ENCODE measurements at places on chromosomes 4 and X.

GRCh38 chr4:100746141-100746739, 228.4 kb upstream of the EMCN start:
- no peak for DNase-seq

GRCh38 chrX:2841537-2841936, 12.8 kb downstream of the GYG2 start:
- no peak for DNase-seq

GRCh38 chr4:124282301-124282898, 430.1 kb downstream of the ANKRD50 start:
- DNase-seq = no peak

DNA sequence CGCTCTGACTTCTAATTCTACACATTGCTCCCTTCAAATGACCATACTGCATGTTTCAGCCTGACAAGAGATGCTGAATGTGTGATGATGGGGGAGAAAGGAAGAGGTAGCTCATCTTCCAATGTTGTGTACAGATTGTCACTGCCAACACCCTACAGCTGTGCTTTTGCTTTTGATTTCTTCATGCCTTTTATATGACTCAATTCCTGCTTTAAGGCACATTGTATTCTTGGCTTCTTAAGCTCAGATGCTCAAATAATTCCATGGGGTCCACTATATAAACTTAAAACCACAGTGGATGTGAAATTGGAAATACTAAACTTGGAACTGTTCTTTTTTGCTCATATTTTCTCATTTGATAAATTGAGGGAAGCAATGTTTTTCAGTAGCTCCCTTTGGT, 183.2 kb upstream of the WDFY3 start:
- no peak for DNase-seq

- DNase-seq = no peak
Observed at GRCh38 chr4:56626963-56627362, 54.1 kb downstream of the HOPX start.

GRCh38 chrX:8033175-8033574, 106.0 kb upstream of the PNPLA4 start:
- DNase-seq = no peak

DNA sequence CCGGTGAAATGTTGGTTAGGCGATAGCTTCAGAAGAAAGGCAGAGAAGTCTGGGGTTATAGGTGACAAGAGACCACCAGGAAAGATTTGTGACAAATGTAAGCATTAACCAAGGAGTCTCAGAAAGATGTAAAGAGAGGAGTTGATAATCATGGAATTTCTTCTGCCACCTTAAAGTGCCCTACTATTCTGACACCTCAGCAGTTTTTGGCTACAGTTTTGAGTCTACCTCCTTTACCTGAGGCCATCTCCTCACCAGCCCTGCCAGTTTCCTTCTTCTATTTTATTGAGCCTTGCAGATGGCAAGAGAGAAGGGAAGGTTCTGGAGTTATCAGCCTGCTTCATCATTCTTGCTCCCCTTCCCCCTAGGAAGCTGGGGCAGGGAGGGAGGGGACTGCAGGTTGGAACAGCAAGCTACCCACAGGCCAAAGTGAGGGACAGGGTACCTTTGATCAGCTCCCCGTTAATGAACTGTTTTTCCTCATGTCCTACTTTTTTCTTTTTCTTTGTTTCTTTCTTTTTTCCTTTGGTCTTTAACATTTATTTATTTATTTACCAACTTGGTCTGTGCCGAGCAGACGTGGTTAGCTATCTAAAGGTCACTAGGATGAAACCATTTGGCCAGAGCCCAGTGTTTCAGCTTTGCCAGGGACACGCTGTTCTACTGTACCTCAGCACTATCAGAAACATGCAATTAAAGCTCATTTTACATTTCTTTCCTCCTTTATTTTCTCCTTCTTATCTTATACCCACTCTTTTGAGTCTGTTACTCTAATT, 438.7 kb upstream of the AR start:
- DNase-seq = no peak

DNA sequence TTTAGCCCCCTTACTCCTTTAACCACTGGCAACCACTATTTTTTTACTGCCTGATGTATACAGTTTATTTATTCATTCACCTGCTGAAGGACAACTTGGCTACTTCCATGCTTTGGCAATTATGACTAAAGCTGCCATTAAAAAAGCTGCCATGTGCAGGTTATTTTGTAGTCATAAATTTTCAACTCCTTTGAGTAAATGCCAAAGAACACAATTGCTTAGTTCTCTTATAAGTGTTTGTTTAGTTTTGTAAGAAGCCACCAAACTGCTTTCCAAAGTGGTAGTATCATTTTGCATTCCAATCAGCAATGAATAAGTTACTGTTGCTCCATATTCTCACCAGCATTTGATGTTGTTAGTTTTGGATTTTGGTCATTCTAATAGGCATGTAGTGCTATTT, 1831.8 kb downstream of the PCDH7 start:
- no peak for DNase-seq

GRCh38 chr4:855880-856224, 29.9 kb upstream of the CPLX1 start:
- no peak for DNase-seq

DNA sequence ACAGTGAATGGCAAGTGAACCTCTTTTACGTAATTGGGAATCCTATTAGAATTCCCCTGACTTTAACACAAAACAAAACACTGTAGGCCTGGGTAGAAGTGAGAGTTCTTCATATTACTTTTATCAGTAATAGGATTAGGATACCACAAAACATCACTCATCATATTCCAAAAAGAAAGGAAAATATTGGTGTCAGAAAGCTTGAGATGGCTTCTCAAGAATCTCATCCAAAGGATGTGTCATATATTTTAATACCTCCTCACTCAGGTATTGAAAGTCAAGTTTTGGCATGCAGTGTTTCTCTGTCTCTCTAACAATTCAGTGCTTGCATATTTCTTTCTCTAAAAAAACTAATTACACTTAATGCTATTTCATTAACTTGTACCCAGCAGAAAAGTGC, 173.2 kb downstream of the PDGFC start:
- DNase-seq = no peak

DNA sequence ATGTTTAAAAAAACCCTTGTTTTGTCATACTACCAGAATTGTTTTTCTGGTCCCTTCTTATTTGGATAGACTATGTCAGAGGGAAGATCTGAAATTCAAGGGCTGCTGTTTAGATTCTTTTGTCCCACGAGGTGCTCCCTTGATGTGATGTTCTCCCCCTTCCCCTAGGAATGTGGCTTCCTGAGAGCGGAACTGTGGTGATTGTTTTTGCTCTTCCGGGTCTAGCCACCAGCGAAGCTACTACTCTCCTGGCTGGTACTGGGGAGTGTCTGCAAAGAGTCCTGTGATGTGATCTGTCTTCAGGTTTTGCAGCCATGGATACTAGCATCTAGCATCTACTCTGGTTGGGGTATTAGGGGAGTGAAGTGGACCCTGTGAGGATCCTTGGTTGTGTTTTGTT, 271.1 kb downstream of the DCAF12L2 start:
- no peak for DNase-seq

DNA sequence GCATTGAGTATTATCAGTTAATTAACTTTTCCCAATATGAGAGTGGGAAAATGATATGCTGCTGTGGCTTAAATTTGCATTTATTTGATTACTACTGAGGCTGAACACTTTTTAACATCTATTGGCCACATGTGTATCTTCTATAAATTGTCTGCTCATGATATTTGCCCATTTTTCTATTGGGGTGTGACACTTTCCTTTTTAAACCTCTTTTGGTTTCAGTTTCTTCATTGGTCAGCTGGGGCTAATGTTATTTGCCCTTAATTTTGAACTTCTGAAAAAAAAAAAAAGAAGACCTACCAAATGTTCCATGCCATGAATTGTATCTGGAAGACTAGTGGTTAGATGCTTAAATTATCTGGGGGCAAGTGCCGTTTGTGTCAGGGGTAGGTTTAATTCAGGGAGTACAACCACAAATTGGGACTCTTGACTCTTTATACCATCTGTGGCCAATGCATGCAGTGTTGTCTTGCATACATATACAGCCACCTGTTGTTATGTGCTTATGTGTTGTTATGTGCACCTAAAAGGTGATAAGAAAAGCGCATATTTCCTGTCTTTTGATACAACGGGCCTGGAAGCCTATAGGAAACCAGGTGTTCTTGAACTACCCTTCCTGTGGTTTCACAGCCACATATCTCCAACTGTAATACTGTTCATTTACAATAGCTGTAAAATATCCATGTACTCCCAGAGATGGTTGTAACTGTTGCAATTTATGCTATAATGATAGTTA, 49.0 kb downstream of the SH2D1A start:
- DNase-seq = no peak

- DNase-seq = no peak
Observed at GRCh38 chr4:113008135-113008534, 41.3 kb upstream of the ANK2 start.

- no peak for DNase-seq
Observed at GRCh38 chrX:52265713-52266112, 81.0 kb downstream of the MAGED4 start.

GRCh38 chrX:128460835-128461234, 408.6 kb upstream of the ACTRT1 start:
- no peak for DNase-seq

DNA sequence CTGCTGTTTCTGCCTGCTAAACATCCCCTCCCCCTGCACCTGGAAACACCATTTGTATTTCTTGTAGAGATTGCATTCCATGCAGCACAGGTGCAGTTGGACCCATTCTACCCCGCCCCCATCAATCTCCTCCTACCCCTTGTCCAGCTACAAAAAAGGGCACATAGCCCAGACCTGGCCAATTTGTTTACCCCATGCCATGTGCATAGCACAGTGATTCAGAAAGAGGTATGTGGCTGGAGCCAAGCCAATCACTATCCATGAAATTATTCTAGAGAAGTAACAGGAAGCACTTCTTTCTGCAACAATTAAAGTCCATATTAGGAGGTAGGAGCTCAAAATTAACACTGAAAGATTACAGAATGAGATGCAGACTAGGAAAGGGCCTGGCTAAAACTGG, 20.2 kb upstream of the TMEM184C start:
- DNase-seq = no peak

DNA sequence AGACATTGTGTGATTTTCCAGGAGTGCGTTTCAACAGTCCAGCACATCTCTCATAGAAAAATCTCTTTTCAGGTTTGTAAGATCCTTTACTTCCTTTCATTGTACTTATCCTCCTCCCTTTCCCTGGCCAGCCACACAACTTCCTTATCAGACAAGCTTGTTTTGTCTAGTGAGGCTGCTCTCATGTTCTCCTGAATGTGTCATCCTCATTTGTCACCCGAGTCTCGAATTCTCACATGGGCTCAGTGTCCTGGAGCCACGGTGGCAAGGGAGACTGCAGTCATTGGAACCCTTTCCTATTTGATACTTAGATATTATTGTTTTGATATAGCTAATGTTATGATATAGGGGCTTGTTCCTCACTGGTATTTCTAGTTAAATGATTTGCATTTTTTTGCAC, 16.9 kb downstream of the SYNPO2 start:
- DNase-seq = no peak

DNA sequence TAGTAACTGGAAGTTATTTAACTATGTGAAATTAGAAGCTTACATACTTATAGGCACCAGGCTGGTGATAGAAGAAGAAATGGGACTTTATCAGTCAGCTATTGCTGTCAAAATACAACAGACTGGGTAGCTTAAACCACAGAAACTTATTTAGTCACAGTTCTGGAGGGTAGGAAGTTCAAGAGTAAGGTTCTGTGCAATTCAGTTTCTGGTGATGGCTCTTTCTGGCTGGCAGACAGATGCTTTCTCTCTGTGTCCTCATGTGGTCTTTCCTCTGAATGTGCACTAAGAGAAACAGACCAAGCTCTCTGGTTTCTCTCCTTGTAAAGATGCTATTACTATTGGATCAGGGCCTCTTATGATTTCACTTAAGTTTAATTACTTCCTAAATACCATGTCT, 92.1 kb upstream of the ANKRD50 start:
- DNase-seq = no peak

DNA sequence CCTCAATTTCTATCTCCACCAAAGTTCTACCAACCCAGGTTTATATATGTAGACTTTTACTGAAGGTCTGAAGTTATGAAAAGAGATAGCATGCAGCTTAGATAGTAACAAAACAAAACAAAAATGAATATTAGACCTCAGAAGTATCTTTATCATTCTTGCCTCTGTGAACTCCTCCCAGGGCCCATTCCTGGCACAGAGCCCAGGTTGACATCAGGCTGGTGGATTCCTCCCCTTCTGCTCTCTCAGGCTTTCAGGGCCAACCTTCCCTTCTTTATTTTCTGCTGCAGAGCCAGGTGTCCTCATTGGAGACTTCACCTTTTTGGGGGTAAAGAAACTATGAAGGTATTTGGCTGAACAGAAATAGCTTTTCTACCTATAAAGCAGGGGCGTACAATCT, 112.8 kb upstream of the PITX2 start:
- no peak for DNase-seq

DNA sequence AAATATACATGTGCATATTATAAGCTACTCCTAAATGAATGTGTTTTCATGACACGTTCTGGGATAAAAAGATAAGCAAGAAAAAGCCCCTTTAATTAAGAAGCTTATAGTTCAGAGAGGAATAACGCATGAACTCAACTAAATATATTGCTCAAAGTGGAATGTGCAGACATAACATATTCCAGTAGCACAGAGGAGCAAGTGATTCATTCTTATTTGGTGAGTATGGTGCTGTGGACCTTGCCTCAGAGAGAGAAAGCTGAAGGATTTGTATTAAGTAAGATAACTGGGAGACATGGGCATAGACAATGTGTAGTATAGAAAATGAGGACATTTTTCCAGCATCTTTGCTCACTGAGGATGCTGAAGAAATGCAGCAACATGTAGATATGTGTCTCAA, 76.8 kb downstream of the CFAP299 start:
- DNase-seq = no peak
